Stimulated activated CD8-positive, alpha-beta memory T cell treated with anti-CD3 and anti-CD28 coated beads, Interleukin-2, amount 100 ng/mL, for 1 hour (primary cell): ENCODE measurements at places on chromosomes 4 and X.

GRCh38 chr4:81194286-81194685 is 20.7 kb downstream of the PRKG2 start:
- DNase-seq: no peak

DNA sequence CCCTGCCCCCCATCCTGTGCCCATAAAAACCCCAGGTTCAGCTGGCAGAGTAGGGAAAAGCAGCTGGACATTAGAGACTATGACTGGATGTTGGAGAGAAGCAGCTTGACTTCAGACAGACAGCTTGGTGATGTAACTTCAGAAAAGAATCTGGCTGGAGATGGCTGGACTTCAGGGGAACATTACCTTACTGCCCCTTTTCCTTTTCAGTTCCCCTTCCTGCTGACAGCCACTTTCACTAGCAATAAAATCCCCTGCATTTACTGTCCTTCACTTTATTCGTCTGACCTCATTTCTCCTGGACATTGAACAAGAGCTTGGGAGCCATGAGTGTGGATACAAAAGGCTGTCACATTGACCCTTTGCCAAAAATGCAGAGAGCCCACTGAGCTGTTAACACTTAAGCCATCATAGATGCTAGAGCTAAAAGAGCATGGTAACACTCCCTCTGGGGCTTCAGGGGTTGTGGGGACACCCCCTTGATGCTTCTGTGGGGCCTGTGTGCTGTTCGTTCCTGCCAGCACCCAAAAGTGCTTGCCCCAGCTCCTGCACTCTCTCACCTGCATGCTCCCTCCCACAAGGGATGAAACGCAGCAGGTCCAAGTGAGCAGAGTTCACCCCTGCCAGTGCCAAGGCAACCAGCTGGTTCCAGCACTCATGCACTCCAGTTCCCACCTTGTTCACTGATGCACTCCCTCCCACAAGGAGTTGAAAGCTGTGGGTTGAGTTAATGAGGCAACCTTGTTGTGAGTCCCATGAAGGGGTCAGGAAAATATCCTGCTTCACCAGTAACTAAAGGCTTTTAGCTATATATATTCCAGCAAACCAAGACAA is 263.8 kb upstream of the NDST3 start:
- no peak for DNase-seq

- no peak for DNase-seq
Measured at GRCh38 chr4:48102303-48102702, 31.7 kb downstream of the TXK start.

DNA sequence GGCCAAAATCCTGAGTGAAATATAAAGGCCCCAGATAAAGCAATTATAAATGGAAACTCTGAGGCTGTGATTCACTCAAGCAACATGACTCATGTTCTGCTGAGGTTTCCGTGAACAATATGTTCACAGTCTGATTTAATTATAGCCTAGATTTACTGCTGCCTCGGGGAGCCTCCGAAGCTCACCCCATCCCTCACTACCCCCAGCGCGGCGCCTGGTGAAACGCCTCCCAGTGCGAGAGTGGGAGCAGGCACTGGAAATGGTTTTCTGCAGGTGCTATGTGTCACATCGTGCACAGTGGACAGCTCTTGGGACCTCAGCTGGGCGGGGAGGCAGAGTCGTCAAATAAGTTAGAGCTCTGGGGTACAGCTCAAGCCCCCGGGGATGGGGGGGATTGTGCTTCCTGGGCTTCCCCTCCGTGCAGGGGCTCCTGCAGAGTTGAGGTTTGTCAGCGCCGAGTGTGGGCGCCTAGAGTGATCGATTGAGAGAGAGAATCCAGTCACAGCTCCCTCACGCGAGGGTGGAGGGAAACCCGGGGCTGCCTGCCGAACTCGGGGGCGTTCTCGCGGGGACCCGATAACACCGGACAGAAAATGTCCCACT is 110.6 kb downstream of the PHKA2 start:
- no peak for DNase-seq

DNA sequence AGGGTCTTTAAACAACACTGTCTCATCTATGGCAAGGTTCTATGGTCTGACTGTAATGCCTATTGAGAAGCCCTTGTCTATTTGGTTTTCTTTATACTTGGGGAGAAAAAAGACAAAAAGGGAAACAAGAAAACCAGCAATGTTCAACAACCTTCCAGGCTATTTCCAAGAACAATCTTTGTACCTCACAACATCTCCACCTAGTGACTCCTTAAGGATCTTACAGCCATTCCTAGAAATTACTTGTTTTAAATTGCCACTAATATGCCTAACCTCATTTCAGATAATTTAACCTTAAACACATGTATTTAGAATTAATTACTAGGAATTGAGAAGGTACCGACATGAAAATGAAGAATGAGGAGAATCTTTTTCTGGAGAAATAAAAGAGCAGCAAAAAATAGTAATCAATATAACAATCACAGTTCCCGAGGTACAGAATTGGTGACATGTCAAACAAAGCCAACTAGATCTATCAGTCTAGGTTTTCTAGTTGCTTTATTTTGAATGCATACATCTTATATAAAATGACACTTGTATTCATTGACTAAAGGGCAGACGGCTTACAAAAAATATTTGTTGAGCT is 1.6 kb upstream of the RBM46 start:
- DNase-seq: no peak

DNA sequence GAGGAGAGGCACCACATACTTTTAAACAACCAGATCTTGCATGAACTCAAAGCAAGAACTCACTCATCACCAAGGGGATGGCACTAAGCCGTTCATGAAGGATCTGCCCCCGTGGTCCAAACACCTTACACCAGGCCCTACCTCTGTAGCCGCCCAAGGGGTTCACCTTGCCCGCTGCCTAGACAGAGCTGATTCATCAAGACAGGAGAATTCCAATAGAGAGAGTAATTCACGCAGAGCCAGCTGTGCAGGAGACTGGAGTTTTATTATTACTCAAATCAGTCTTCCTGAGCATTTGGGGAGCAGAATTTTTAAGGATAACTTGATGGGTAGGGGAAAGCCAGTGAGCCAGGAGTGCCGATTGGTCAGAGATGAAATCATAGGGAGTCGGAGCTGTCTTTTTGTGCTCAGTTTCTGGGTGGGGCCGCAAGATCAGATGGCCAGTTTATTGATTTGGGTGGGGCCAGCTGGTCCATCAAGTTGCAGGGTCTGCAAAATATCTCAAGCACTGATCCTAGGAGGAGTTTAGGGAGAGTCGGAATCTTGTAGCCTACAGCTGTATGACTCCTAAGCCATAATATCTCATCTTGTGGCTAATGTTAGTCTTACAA is 364.7 kb downstream of the PCDH7 start:
- DNase-seq: no peak

- no peak for DNase-seq
Measured at GRCh38 chrX:13396924-13397323, 77.1 kb upstream of the ATXN3L start.

- DNase-seq: no peak
Measured at GRCh38 chr4:24245491-24245820, 338.9 kb downstream of the DHX15 start.

- DNase-seq: no peak
Measured at GRCh38 chrX:15214588-15214987, 55.3 kb downstream of the ASB9 start.

GRCh38 chr4:217891-218290 is 87.4 kb downstream of the ZNF732 start:
- no peak for DNase-seq

DNA sequence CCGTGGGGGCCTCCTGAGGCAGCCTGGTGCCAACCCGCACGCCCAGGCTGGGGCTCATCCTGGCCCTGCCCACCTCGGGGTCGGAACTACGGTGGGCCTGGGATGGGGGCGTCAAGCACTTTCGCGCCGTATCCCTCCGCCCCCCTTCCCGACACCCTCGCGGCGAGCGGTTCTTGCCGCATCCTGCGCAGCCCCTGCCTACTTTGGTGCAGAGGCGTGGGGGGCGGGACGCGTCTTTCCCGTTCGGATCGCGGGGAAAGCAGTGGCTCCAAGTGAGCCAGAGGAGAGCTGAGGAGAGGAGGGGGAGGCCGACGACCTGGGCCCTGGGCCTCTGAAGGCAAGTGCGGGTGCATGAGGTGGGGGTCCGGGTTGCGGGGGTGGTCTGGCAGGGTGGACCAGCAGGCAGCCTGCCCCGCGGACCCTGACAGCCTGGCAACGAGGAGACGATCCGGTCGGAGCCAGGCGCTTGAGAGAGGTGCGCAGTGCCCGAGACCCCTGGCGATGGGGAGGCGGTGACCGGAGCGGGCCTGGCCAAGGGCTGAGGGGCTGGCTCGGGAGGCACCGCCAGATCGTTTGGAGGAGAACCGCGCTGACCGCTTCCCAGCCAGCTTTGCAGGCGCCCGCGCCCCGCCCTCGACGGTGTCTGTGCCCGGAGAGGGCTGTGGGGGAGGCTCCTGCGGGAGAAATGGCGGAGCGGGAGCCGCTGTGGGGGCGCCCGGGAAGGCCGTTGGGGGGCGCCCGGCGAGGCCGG is at the start of gene GPRASP2:
TSS of gene GPRASP2 (plus strand) at position 233 of the 751 bp plus-strand sequence. CDS start 2,422 bp downstream, outside the sequence.
- no peak for DNase-seq

GRCh38 chr4:168667376-168667775 is 170.5 kb downstream of the PALLD start:
- no peak for DNase-seq
